ENCODE measurements at places on chromosomes 1 and 21.
A peak's percentile ranks its signal among the peaks of the same experiment; 100 is the strongest.

- DNase-seq = no peak
Measured at GRCh38 chr1:62637392-62638105, 40.2 kb downstream of the ANGPTL3 start.

DNA sequence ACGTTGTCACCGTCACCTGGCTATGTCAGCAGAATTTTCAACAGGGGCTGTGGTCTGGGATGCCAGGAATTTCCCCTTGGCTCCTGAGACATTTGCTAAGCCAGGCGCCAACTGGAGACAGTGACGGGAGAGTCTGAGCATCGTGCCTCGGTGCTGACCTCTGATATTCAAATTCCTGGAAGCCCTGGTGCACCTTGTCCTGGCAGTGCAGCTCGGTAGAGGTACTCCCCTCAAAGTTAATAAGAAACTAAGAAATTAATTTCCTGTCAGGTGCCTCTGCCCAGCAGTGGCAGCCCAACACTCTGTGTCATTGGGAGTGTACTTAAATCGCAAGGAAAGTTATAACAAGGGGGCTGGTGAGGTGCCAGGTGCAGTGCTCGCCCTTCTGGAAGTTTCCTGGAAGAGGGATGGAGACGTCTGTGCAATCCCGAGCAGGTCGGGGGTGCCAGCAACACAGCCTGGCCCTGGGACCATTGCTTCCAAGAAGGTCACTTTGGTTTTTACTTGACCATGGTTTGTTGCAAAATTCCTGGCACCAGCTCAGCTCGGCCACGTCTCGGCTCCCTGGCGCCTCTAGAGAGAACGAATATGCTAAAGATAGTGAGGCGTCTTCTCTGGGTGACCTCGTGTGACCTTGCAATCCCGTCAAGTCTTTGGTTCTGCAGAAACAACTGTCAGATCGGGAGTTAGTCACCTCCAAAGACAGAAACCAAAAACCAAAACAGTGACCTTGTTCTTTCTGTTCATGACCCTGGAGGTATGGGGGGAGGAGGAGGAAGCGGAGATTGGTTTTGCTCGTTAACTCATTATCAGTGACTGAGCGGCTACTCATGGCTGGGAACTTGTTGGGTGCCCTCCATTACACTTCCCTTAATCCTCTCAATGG, 149.5 kb upstream of the VAMP3 start:
- DNase-seq = no peak

GRCh38 chr21:35438643-35439404, 389.7 kb upstream of the RUNX1 start:
- peak; percentile 8 for DNase-seq

GRCh38 chr1:94887603-94888171, 39.2 kb downstream of the CNN3 start:
- DNase-seq = no peak

DNA sequence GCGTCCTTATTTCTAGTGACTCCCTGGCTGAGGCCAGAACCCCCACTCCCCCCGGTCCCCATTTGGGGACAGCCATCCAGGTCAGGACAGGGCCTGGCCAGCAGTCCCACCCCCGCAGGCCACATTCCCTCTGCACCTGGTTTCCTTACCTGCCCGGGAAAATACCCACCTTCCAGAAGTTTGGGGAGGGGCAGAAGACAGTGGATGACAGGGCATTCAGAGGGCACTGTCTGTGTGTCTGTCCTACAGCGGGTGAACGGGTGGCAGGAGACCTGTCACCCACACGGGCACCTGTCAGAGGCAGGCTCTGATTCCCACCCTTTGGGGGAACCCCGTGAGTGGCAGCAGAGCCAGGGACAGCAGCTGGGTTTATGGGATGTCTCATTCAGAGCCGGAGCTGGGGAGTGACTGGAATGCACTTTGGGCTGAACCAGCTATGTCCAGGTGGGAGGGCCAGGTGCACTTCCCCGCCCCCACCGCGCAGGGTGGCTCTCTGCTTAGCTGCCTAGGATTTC, 2.0 kb downstream of the ARHGEF16 start:
- DNase-seq = no peak

GRCh38 chr1:61271412-61271789, 189.0 kb downstream of the NFIA start:
- no peak for DNase-seq

DNA sequence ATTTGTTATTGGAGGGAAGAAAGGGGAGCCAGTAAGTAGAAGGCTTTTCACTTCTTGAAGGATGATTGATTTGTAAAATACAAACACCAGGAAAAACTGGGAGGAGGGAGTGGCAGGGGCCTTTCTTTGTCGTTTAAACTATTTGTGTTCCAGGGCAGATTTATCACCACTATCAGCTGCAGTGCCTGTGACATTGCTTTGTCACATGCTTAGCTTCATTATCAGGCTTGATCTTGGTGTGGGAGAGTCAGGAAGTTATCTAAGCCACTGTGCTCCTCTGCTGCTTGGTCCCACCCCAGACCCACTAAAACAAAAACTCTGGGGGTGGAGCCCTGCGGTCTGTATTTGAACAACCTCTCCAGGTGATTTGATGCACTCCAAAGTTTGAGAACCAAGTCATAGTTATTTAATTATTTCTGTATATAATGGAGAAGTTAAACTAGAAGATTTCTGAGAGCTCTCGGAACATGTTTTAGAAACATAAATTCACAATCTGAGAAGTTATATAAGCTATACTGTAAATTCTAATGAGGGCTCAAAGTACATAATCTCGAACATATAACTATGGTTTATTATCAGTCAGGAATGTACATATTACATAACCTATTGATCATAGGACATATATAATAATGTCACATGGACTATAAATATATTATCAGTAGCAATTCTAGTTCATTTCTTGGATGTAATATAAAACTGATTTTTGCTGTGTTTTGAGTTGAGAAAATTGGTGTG, 87.9 kb downstream of the CDC14A start:
- no peak for DNase-seq

DNA sequence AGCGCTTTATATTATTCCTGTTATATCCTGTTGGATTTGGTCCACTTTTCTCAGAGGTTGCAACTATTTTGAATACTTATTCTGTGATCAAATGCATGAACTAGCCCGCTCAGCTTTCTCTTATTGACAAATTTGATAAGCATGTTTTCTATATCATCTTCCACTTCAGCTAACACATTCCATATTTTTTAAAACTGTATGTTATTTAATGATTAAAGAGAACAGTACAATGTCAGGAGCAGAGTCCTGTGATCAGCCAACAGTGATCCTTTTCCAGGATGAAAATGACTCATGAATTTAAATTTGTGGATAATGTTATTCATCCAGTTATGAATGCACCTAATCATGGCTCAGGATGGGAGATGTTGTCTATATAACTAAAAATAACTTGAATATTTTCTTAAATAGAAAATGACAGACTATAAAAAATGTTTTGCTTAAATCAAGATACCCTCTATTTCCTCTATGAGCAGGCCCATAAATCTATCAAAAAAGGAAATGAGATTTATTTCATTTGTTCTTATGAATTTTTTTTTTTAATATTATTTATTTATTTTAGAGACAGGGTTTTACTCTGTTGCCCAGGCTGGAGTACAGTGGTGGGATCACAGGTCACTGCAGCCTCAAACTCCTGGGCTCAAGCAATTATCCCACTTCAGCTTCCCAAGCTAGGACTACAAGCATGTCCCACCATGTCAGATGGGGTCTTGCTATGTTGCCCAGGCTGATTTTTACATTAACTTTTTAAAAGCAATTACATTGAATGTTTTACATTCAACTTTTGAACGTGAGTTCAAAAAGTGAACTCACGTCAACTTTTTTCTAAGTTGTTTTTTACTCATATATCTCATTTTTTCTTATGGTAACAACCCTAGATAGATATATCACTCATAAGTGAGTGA, 12.5 kb downstream of the BPNT1 start:
- no peak for DNase-seq

GRCh38 chr1:210527091-210527490, 198.4 kb downstream of the HHAT start:
- peak; percentile 40 for DNase-seq

DNA sequence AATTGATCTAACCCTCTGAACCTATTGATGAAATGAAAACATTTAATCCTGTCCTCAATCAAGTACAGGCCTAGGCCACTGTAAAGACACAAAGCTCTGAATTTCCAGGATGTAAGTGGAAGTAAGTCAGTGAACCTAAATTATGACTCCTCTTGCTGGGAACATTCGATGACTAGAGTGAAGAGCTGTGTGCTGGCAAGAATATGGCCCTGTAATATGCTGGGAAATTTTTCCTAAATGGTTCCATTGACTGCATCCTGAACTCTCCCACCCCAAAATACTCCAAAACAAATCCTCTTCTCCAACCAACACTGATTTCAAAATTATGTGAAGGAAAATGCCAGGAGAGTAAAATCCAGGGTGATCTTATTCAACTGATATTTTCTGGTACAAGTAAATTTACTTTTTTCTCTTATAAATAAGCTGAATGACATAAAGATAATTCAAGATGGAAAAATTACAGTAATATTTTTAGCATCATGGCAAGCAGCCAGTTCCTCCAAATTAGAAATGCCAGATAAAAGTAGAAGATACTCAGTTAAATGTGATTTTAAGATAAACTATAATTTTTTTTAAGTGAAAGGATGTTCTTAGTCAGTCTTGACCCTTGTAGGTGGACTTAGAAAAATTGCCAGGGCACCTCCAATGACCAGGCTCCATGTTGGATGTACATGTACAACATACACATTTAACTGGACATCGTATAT, 269.4 kb downstream of the PTGER3 start:
- no peak for DNase-seq

DNA sequence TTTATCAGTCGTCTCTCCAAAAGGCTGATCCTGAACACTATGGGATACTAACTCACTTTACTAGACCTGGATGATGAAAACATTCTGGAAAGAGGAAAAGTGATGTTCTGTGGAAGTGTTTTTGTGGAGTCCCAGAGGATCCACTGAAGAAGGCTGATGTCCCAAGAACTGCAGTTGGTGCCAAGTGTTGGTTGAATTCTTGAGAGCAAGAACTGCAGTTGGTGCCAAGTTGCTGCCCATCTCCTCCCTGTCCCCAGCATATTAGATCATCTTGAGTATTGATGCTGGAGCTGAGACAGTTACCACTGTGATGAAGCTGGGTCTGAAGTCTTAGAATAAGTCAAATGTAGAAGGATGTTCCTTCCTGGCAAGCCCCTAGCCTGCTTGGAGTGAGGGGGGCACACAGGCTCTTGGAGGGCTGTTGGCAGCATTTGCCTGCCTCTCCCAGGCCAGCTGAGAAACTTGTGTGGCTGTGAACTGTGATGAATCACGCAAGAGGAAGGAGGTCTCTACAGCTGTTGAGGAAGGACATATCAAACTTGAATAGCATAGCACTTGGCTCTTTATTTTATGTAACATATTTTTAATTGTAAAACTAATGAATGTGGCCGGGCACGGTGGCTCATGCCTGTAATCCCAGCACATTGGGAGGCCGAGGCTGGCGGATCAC, 48.1 kb downstream of the DNAJC6 start:
- DNase-seq = no peak

GRCh38 chr1:28108001-28108400, 19.6 kb upstream of the EYA3 start:
- no peak for DNase-seq

DNA sequence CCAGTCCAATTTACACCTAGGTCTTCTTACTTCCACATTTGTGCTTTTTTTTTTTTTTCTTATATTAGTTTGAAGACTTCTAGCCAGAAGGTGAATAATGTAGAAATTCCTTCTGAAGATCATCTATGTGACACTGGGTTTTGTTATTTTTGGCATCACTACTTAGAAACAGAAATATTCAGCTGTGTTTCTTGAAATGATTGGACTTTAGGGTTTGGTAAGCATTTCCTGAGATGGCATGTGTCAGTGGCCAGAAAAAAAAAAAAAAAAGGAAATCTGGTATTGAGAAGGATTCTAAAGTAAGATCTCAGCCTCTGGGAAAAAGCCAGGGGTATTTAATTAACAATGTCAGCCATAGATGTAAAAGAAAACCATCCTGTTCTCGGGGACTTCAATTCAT, 43.4 kb upstream of the LRRC8C start:
- DNase-seq = no peak

- no peak for DNase-seq
Measured at GRCh38 chr1:61087571-61087970, 5.2 kb downstream of the NFIA start.

DNA sequence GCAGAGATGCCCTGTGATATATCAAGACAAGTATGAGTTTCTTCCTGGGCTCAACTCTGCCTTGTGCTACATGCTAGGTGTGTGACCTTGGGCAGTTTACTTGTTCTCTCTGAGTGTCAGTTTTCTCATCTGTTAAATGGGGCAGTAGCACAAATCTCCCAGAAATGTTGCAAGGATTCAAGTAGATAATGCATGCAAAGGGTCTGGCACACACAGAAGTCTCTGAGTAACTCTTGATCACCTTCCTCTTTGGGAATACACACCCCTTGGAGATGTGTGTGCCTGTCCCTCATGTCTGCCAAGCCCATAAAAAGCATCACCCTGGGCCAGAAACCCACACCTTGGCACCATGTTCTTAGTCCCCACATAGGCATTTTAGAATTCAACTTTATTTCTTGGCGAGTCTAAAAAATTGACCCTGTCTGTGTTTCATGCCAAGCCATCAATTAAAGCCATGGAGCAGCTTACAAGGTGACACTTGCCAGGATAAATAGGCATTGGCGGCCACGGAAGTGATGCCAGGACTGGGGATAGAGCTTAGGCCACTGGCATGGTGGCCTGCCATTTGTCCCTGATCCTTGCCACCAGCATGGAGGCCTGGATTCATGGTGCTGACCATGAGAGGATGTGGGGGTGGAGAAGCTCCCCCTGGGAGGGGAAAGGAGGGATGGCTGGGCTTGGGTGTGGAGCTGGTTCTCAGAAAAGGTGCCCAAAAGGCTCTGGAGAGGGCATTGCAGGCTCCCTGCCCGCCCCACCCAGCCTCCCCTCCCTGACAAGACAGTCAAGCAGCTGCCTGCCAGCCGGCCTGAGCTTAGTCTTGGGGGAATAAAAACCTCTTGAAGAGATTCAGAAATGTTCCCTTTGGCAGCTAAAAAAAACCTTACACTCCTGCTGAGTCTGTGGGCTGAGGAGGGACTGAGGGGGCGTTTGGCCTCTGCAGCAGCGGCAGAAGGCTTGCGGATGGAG, 118.0 kb upstream of the IPO9 start:
- DNase-seq = peak; percentile 48

GRCh38 chr1:17925290-17926237, 170.4 kb downstream of the ACTL8 start:
- no peak for DNase-seq

- peak; percentile 50 for DNase-seq
Measured at GRCh38 chr1:168636642-168637111, 60.3 kb downstream of the XCL1 start.

GRCh38 chr1:159641221-159641620, 53.6 kb downstream of the APCS start:
- no peak for DNase-seq

- DNase-seq = no peak
Measured at GRCh38 chr1:235304549-235305451, 23.2 kb downstream of the ARID4B start.

- DNase-seq = no peak
Measured at GRCh38 chr1:56403321-56403720, 176.0 kb downstream of the PLPP3 start.

DNA sequence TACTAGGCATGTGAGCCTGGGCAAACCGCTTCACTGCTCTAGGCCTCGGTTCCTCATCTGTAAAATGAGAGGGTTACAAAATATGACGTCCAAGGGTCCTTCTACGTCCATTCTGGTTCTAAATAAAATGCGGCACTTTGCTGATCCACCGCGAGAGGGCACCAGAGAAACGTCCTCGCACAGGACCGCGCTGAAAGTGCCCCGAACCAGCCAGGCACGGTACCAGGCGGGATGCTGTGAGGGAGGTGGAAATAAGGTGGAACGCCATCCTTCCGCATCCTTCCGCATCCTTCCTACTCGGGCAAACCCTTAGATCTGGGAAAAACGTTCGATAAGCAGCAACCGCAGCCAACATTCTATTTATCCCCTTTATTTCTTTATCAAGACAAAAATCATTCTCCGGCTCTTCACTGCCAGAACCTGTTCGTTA, 60.3 kb upstream of the KRTAP19-8 start:
- peak; percentile 55 for DNase-seq

Measured in umbilical cord (tissue), 2 donors.